DND-41 (cell line): ENCODE measurements at places on chromosomes 2 and 18.

DNA sequence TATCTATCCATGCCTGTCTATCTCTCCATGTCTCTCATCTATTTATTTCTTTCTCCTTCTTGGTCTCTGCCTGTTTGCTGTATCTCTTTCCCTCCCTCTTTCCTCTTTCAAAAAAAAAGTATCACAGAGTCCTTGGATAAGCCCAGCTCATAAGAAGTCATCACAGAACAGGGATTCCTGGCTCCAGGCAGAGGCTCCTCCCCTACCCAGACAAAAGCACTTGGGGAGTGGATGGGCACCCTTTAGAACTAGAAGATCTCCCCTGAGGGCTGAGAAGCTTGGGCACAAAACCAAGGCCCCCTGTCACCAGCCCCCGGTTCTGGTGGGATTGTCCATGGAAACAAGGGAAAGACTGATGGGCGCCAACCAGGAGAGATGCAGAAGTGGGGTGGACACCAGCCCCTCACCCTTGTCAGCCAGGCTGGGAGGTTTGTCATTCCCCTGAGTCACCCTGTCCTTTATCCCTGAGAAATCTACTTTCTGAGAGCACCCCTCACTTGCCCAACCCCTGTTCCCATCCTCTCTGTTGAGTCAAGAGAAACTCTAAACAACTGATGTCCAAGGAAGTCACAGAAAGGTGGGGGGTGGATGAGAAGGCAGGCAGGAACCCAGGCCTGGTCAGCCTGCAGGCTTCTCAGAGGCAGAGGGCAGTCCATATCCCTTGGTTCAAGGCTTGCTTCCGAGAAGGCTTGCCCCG is 127.1 kb downstream of the TNS1 start:
- no peak for DNase-seq

- DNase-seq = no peak
These were observed 152.5 kb downstream of the DTNA start for GRCh38 chr18:34862561-34862960.

- DNase-seq = peak; percentile 81
These were observed at the start of gene SCG2 for GRCh38 chr2:223601932-223602666. SCG2 (minus strand) TSS chr2:223602361; CDS start chr2:223599282, 3,079 bp downstream.

GRCh38 chr2:121283670-121284462 is 1.1 kb downstream of the TFCP2L1 start:
- no peak for DNase-seq

GRCh38 chr18:51150113-51150700 is 47.3 kb downstream of the MEX3C start:
- DNase-seq = no peak

DNA sequence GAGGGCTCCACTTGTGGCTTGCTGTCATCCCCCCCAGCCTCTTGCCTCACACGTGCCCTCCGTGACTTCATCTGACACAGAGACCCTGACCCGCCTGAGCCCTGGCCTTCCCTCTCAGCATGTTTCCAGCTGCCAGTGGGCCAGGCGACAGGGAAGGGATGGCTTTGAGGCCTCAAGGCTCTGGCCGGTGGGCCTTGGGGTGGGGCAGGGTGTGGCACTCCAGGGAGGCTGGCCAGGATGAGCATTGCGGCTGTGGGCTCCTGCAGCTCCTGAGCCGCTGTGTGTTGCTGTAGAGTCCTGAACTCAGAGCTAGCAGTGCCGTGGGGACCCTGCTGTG is 85.0 kb downstream of the TFCP2L1 start:
- no peak for DNase-seq

DNA sequence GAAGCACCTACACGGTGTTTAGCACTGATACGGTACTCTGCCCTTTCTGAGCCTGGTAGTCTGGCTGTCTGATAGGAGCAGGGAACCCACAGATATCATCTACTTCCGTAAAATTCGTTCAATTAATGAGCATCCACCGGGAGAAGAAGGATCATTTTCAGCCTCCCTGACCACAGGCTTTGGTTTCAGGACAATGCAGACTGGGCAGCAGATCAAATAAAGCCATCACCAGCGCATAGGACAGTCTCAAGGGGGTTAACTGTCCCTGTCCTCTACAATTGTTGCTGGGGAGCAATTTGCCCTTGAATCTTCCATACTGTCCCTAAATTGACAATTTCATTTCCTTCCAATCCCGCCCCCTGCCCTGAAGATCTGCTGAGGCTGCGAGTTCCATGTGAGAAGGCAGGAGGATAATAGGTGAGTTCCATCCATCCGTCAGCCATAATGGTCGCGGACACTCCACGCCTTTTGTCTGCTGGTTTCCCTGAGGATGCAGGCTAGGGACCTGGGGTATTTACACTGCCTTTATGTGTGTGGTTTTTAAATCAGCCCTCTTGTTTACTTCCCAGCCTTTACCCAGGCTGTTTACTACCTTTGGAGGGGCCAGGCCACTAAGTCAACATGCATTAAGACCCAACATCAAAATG is 110.0 kb downstream of the MYCN start:
- no peak for DNase-seq

DNA sequence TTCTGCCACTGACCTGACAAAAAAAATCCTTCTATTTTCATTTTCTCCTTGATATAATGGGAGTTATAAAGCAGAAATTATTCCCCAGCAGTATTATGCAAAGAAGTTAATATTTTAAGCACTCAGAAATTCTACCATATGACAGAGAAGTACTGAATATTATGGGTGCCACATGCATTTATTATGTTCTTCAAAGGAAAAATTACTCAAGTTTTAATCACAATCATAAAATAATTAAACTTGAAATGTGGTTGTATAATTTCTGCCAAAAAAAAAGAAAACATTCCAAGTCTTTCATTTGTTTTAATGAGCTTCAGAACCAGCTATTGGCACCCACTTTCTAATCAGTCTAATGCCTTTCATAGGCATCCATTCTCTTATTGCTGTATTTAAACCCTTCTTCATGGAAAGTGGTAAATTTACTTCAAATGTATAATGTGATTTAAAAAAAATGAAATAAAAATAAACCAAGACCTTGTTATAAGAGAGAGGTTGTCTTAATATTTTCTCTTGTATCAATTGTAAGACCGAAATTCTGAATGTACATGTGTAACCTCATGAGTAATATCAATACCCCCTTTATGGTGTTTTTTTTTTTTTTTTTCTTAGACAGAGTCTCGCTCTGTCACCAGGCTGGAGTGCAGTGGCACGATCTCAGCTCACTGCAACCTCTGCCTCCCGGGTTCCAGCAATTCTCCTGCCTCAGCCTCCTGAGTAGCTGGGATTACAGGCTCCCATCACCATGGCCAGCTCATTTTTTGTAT is 302.3 kb downstream of the IRS1 start:
- no peak for DNase-seq

DNA sequence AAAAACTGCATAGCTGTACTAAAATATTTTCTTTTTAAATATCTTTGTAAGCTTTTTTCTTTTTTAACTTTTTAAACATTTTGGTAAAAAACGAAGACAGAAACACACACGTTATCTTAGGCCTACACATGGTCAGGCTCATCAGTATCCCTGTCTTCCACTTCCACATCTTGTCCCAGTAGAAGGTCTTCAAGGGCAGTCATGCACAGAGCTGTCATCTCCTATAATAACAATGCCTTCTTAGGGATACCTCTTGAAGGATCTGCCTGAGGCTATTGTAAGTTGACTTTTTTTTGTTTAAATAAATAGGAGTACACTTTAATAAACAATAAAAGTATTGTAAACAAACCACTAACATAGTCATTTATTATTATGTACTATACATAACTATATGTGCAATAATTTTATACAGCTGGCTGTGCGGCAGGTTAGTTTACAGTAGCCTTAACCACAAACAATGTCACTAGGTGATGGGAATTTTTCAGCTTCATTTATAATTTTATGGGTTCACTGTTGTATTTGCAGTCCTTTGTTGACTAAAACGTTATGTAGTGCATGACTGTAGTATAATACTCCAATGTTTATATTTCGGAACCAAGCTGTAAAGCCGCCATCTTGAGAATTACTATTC is 124.4 kb downstream of the MAP4K4 start:
- no peak for DNase-seq

DNA sequence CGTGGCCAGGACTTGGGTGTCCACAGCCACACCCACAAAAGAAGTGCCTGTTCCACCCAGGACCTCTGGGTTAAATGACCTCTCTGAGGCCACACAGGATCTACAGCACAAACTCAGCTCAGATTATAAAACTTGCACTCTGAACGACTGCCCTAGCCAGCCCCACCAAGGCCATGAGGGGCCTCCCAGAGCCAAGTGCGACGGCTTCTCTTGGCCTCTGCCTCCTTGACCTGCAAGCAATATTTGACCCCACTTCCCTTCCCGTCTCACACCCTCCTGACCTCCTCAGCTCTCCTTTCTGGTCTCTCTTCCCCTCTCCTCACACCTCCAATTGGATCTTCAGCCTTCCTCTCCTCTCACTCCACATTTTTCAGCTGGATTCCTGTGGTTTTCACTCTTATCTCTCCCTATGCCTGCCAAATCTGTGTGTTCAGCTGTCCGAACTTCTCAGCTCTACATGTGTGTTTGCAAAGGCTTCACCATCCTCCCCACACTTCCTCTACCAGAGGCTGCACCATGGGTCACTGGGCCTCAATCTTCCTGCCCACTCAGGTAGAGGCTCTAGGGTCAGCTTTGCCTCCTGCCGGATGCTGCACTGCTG is 25.3 kb upstream of the STEAP3 start:
- DNase-seq = no peak

GRCh38 chr2:107334306-107334705 is 448.3 kb upstream of the ST6GAL2 start:
- DNase-seq = no peak

DNA sequence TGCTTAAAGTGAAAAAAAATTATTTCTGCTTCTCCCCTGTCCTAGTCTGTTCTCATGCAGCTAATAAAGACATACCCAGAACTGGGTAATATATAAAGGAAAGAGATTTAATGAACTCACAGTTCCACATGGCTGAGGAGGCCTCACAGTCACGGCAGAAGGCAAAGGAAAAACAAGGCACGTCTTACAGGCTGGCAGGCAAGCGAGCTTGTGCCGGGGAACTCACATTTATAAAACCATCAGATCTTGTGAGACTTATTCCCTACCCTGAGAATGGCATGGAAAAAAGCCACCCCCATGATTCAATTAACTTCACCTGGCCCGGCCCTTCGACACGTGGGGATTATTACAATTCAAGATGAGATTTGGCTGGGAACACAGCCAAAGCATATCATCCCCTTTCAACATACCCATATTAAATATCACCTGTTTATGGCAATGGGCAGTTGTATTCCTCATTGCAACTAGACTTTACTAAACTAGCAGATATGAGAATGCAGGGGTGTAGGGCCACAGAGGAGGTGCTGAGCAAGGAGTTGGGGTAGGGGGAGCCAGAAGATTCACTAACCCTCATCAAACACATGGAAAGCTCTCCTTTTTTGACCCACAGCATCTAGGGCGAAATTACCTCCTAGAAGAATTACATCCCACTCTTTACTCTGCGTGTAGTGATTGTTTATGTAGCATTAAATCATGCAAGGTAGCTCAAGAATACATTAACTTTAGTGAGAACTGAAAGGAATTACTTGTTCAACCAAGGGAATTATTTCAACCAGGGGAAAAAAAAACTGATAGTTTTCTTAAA is 183.3 kb upstream of the DOK6 start:
- no peak for DNase-seq

- DNase-seq = no peak
These were observed 81.8 kb downstream of the FASTKD2 start for GRCh38 chr2:206846981-206847834.

DNA sequence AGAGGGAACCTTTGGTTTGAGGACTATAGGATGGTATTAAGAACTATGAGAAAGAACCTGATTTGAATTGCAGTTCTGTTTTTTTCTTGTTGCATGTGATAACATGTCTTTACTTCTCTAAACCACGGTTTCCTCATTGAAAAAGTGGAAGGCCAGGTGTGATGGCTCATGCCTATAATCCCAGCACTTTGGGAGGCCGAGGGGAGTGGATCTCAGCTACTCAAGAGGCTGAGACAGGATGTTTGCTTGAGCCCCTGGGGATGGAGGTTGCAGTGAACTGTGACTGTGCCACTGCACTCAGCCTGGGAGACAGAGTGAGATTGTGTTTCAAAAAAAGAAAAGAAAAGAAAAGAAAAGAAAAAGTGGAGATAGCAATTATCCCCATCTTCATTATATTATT is 32.3 kb downstream of the SCN9A start:
- DNase-seq = no peak
